ENCODE measurements at places on chromosomes 3 and 15.

GRCh38 chr15:80317389-80318182 lies 65.6 kb upstream of the CTXND1 start:
- no peak for DNase-seq

GRCh38 chr15:27867861-27868260 lies 231.3 kb downstream of the OCA2 start:
- no peak for DNase-seq

- DNase-seq: peak; percentile 25
These were observed 1.4 kb downstream of the WNT7A start for GRCh38 chr3:13878281-13879101.

GRCh38 chr15:93758824-93759223 lies 472.5 kb upstream of the MCTP2 start:
- DNase-seq: no peak

GRCh38 chr3:108661699-108662098 lies 72.2 kb downstream of the DZIP3 start:
- no peak for DNase-seq

DNA sequence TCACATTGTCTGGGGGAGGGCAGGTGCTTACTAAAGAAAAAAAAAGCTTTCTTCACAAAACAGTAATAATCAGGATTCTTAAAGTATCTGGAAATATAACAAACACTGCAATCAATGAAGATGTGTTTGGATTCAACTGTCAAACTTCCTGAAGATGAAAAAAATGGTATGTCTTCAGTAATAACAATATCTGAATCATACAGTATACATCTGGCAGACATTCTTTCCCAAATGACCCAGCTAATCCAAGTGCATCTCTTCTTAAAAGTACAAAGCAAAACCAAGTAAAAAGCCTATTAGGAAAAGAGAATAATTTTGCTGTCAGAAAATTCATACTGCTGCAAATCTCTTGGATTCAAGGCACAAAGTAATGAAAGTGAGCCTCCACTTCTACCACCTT lies 145.0 kb upstream of the MCTP2 start:
- no peak for DNase-seq

DNA sequence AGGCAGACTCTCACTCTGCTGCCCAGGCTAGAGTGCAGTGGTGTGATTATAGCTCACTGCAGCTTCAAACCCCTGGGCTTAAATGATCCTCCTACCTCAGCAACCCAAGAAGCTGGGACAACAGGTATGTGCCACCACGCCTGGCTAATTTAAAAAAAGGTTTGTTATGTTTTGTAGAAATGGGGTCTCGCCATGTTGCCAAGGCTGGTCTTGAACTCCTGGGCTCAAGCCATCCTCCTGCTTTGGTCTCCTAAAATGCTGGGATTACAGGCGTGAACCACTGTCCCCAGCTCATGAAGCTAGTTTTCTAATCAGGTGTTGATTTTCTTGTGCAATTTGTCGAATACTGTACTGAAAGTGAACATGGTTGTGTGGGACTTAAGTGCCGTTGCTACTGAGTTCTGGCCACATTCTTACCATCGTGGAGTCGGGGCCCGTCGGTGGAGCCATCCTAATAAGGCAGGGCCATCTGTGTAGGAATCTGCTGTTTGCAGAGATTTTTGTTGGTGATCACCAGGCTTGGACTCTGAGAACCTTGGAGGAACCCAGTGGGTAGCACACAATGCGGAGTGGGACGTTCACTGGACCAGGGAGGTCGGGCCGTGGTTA lies 193.2 kb downstream of the GOLGA6L6 start:
- no peak for DNase-seq

- DNase-seq: no peak
These were observed 5.6 kb downstream of the TP53BP1 start for GRCh38 chr15:43487271-43487895.

- DNase-seq: no peak
These were observed 252.2 kb upstream of the TBL1XR1 start for GRCh38 chr3:177449360-177450006.

- DNase-seq: no peak
These were observed 7.5 kb downstream of the EPHB1 start for GRCh38 chr3:134802428-134803050.

DNA sequence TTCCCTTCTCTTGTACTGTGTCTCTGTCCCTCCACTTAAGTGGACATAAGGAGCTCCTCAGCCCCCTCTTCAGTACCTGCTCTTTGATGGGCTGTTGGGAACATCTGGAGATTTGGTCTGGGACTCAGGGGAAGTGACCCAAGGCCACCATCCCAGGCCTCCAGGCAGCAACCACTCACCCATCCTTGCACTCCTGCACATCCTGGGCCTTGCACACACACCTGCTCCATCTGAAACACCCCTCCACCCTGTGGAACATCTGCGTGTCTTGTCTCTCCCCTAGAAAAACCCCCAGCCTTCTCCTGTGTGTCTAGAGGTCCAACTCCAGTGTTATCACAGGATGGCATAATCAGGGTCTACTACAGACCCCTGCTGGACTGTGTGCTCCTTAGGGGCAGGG lies 74.3 kb downstream of the ABTB1 start:
- DNase-seq: no peak

DNA sequence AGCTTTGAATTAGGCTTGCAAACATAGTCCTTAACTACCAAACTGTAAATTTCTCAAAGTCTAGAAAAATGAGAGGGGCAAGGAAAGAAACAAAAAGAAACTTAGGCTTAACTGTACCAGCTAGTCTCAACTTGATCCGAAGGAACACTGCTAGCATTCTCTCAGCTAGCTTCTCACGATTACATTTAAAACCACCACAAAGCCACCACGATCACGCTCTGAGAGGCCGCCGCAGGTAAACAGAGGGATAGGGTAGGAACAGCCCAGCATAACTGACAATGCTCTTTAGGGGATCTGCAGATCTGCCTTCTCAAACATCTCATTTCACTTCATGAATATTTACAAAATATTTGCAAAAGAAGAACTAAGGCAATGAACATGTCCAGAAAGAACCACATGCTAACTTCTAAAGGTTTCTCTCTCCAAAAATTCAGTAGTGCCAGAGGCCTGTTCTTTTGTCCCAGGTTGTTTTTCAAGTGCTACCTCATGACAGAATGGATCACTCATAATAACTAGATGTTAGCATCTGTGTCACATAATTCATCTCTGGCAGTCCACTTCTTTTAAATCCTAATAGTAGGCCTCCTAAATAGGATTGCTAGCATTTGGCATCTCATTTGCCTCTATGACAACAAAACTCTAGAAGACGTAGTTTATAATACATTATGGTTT lies 18.9 kb downstream of the VGLL4 start:
- no peak for DNase-seq

- no peak for DNase-seq
These were observed 7.3 kb upstream of the HEG1 start for GRCh38 chr3:125062904-125063618.

GRCh38 chr15:29835301-29835700 lies 13.0 kb upstream of the TJP1 start:
- DNase-seq: no peak

DNA sequence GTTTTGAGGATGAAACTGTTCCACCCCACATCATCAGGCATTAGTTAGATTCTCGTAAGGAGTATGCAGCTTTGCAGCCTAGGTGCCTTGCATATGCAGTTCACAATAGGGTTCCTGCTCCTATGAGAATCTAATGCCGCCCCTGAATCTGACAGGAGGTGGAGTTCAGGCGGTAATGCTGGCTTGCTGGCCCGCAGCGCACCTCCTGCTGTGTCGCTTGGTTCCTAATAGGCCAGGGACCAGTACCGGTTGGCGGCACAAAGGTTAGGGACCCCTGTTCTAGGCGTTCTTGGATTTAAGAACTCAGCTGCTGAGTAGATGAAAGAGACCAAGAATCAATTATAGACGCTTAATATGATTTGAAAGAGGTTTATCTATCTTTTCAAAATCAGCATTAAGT lies 595.4 kb downstream of the CADM2 start:
- no peak for DNase-seq

- no peak for DNase-seq
These were observed 57.9 kb downstream of the APBA2 start for GRCh38 chr15:28943611-28944230.

GRCh38 chr3:32113981-32114545 lies 7.6 kb downstream of the GPD1L start:
- no peak for DNase-seq

DNA sequence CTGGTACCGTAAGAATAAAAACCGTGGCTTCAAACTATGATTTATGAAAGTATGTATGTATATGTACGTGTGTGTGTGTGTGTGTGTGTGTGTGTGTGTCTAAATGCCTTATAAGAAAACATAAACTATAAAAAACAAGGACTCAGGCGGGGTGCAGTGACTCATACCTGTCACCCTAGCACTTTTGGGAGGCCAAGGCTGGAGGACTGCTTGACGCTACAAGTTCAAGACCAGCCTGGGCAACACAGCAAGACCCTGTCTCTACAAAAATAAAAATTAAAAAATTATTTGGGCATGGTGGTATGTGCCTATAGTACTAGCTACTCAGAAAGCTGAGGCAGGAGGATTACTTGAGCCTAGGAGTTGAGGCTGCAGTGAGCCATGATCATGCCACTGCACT lies 29.1 kb downstream of the CCPG1 start:
- DNase-seq: no peak

GRCh38 chr15:54045397-54045796 lies 67.2 kb downstream of the UNC13C start:
- no peak for DNase-seq

GRCh38 chr3:50369012-50369670 lies 9.8 kb upstream of the TMEM115 start:
- no peak for DNase-seq

DNA sequence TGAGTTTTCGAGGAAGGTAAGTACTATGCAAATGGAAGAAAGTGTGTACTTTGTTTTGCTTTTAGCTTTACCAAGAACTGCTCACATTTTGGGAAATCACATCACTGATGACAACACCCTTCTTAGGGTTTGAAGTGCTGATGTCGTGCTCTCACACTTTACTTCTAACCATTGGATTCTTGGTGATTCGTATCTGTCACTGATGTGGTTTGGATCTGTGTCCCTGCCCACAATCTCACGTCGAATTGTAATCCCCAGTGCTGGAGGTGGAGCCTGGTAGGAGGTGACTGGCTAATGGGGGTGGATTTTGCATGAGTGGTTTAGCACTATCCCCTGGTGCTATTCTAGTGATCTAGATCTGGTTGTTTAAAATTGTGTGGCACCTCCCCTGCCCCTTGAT lies 75.4 kb upstream of the RGMA start:
- DNase-seq: no peak

- DNase-seq: peak; percentile 34
These were observed 182.4 kb downstream of the SHQ1 start for GRCh38 chr3:72665701-72666446.

GRCh38 chr3:80079886-80080285 lies 312.1 kb upstream of the ROBO1 start:
- DNase-seq: no peak

GRCh38 chr15:31997711-31998110 lies 32.6 kb upstream of the CHRNA7 start:
- no peak for DNase-seq

GRCh38 chr3:72137865-72138861 lies 353.2 kb upstream of the PROK2 start:
- DNase-seq: peak; percentile 14

GRCh38 chr15:92617549-92618520 lies 37.7 kb downstream of the FAM174B start:
- DNase-seq: no peak

DNA sequence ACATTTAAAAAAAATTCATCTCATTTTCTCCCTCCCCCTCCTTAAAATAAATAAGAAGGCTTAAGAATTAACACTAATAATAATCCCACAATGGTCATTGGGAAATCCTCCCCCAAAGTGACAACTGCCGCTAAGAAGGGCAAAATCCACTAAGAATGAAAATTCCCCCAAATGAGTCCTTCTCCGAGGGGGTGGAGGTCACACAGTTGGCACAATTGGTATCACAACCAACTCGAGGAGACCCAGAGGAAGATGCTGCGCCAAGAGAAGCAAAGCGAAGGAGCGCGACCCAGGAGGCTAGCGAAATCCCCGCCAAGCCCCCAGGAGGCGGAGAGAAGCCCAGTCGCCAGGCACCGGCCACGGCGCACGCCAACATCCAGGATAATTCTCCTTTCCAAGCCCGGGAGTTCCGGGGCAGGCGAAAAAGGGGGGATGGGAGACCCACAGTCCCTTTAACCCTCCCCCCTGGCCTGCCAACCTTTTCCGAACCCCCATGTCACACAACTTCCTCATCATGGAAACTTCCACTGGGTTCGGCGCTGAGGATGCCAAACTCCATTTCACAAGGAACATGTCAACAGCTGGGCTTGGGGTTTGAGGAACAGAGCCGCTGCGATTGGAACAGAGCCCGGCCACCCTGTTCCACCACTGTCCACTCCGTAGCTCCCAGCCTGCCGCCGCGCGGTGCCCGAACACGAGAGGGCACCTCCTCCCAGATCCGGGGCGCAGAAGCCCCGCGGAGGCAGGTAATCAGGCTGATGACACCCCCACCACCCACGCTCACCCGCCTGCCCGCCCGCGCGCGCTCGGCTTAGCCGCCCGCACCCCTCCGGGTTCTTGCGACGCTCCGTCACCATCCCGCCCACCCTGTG lies 668 bp downstream of the THRB start:
- DNase-seq: no peak

DNA sequence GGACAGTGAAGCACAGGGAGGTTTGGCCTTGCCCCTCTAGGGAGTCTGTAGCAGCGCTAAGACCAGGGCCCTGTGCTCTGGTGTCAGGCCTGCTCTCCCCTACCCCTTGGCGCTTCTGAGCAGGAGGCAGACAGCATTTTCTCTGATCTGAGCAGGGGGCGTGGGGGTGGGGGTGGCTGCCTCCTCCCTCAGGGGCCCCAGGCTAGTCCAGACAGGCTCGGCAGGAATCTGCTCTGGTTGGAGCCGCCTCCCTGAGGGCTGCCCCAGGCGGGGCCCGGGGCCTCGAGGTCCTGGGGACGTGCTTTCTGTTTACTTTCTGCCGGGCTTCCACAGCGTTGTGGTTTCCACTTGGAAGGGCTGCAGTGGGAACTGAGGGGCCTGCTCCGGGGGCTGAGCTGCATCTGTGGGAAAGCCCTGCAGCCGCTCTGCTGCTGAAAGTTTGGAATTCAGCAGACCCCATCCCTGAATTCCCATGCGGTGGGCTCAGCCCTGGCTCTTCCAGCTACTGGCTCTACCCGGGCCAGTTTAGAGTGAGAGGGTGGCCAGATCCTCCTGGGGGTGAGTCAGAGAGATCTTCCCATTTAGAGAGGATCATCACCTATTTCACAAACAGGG lies 105.4 kb downstream of the LINGO1 start:
- no peak for DNase-seq

DNA sequence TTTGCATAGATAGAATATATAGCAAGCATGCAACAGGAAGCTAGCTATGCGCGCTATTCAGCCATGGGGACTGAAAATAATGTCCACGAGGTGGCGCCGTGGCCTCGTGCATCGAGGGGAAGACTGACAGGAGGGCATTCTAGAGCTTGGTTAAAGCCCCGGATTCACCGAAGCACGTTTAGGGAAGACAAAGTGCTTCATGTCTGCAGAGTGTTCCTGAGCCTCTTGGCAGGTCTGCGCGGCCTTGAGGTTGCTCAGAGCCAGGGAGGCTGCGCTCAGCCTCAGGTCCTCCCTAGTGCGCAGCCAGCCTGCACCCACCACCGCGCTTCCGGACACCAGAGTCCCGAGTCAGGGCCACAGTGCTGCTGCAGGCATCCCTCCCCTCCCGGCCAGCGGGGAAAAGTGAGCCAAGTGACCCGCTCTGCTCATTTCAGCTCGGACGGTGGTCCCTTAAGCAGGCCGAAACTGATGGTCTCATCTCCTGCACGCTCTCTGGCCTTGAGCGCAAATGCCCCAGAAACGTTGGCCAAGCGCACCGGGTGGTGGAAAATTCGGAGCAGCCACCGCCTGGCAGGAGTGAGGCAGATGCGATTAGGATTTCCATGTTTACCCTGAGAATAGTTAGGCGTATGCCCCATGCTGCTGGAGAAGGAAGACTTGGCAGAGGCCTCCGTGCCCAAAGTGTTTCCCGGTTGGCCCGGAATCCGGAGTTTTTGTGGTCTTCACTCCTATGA lies 24.8 kb downstream of the GABRA5 start:
- DNase-seq: no peak

Measured in stimulated activated naive CD4-positive, alpha-beta T cell treated with Interleukin-2 at 50 U/mL for 16 hours (primary cell).